Fibroblast of skin of abdomen (primary cell): ENCODE measurements at places on chromosomes 4 and X.

GRCh38 chr4:128379860-128380259 lies 92.2 kb upstream of the PGRMC2 start:
- DNase-seq, result peak; percentile 49

DNA sequence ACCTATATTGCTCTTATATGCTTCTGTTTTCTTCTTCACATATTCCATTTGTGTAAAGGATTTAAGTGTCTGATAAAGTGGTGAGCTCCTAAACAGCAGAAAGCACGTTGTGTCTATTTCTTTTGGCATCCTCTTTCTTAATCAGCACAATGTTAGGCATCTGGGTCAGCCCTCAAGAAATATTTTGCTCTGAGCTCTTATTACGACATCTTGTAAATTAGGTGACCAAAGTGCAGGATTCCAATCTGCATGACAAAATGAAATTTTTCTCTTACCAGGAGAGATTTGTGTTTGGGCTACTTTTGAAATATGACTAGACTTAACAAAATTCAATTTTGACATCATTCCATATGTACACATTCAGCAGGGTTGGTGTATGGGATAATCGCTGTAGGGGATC lies 210.0 kb upstream of the IGFBP7 start:
- peak; percentile 1 for DNase-seq

DNA sequence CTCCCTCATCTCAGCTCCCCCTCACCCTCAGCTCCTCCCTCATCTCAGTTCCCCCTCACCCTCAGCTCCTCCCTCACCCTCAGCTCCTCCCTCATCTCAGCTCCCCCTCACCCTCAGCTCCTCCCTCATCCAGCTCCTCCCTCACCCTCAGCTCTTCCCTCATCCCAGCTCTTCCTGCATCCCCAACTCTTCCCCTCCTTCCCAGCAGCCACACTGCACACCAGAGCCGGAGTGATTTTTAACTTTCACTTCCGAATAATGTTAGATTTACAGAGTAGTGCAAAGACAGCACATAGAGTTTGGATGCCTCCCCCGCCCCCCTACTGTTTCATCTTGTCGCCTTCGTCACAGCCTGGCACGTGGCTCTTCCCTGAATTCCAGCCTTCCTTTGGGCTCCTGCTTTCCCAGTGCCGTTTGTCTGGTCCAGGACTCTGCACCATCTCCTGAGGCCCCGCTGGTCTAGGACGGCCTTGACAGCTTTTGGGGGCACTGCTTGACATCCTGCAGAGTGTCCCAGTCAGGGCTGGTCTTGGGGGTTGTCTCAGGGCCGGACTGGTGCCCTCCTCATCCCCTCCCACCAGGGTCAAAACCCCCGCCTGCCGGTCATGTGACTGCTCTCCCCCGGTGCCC lies 110.2 kb downstream of the FAM53A start:
- DNase-seq, result no peak

DNA sequence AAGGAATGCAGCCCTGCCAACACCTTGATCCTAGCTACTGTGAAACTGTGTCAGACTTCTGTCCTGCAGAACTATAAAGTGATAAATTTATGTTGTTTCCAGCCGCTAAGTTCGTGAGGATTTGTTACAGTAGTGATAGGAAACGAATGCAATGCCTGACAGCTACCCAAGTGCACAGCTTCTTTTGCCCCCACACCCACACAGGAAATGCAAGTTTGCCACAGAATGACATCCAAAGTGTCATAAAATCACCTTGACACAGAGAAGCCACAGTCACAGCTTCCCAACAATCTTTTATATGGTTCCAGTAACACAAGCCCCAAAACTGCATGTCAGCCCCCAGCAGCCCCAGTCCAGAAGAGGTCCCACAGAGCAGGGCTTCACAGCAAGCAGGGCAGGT lies 216.9 kb upstream of the S100G start:
- DNase-seq, result no peak

GRCh38 chr4:59063015-59063720 lies 1953.0 kb upstream of the IGFBP7 start:
- peak; percentile 20 for DNase-seq

- peak; percentile 61 for DNase-seq
Measured at GRCh38 chrX:276581-277201, 4.5 kb upstream of the PLCXD1 start.

DNA sequence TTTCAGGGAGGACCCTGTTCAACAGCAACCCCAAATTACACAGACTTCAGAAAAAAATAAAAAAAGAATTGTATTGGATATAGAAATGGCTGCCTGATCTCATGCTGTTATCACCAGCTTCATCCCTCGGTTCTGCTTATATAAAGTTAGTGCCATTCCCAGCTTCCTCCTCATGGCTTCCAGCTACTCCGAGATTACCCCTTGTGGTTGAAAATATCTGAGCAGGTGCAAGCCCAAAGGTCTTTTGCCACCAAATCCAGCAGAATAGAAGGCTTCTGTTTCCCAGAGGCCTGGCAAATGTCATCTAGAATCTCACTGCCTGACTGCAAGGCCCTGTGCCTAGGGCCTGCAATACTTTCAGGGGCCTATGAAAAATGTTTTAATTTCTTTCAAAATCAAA lies 13.8 kb upstream of the HPGDS start:
- DNase-seq, result no peak

DNA sequence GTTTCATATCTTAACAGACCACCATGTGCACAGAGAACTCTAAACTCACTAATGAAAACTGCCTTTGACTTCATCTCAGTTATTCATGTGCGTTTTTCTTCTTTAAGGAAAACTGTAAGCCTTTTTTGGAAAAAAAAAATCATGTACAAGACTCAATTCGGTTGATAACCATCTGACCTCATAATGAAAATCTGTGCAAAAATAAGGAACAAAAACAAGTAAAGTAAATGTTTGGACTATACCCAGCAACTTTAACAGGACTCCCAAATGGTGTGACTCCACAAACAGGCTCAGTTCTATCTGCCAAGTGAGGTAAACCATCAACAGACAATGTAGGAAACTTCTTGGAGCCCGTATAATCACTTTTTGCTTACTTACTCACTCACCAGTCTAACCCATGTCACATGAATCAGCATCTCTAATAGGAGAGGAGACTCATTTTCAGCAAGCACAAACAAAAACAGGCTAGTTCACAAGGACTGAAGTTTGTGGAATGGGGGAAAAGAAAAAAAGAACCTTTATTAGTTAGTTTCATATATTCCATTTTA lies 9.3 kb downstream of the APOO start:
- DNase-seq, result peak; percentile 21

GRCh38 chrX:72048510-72049455 lies 82.9 kb downstream of the RTL5 start:
- DNase-seq, result no peak

DNA sequence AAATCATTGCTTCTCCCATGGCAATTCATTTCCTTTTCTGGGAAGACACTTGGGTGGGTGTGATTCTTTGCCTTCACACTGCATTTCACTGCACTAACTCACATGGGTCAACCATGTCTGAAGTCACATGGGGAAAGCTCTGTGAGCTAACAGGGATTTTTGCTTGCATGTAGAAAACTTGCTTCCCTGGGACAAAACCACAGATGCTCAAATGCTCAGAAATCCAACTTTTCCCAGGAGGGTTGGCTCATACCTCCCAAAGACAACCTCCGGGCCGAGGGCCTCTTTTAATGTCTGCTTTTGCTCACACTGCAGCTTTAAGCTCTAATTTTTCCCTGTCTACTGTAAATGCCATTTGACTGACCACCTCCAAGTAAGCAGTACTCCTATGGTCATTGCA lies 1695.2 kb downstream of the STIM2 start:
- peak; percentile 69 for DNase-seq

GRCh38 chr4:83504503-83504902 lies 19.6 kb upstream of the ABRAXAS1 start:
- DNase-seq, result no peak

GRCh38 chr4:142396279-142396678 lies 449.8 kb downstream of the INPP4B start:
- DNase-seq, result peak; percentile 58

DNA sequence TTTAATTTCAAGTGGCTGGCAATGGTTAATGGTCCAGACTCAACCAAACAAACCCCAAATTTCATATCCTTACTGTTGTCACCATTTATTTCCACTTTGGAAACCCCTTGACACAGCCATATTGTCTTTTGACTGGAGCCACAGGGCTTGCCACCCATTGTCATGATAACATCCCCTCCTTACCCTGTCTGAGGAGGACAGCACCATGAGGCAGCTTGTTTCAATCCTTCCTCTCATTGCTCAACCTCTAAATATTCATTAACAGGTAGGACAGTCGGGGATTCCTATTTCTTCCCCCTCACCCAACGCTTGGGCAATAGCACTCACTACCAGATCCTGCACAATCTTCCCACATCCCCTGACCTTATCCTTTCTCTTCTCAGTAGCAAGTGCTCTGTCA lies 92.1 kb downstream of the CEP135 start:
- no peak for DNase-seq

GRCh38 chr4:87232216-87232615 lies 11.8 kb upstream of the KLHL8 start:
- peak; percentile 37 for DNase-seq

- DNase-seq, result peak; percentile 15
Measured at GRCh38 chrX:11406109-11406765, 113.0 kb downstream of the AMELX start.

DNA sequence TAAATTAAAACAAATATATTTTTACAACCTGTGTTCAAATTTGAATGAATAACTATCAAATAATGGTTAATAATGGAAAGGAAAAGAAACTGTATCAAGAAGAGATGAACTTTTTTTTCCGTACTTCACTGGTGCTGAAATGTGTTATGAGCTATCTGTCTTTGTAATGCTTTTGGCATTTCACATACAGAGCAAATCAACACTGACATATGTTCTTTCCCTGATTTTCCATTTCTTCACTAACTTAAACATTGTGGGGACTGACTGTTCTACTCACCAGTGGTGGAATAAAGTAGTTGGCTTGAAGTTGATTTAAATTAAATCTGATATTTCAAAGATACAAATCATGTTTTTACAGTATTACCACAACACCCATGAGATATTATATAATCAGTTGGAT lies 304.0 kb upstream of the BMP3 start:
- DNase-seq, result peak; percentile 10

GRCh38 chrX:12987900-12988594 lies 13.1 kb downstream of the TMSB4X start:
- peak; percentile 33 for DNase-seq

DNA sequence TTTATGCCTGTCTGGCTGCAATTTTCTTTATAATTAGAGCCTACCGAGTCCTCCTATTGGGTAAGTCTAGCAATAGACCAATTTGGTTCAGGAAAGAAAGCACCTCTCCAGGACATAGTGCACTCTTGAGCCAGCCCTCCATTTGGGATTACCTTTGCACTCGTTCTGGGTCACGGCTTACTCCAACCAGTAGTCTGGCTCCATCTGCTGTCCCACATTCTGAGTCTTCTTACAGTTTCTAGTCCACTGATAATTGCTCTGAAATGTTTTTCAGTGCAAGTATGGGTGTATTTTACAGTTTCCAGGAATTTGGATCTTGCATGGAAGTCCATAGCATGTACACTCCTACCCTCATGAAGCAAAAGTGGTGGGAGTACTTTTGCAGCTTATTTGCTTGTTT lies 34.8 kb upstream of the USP51 start:
- no peak for DNase-seq
